ENCODE measurements at places on chromosomes 16 and 17.

GRCh38 chr16:79451196-79451816 is 149.2 kb downstream of the MAF start:
- no peak for DNase-seq

DNA sequence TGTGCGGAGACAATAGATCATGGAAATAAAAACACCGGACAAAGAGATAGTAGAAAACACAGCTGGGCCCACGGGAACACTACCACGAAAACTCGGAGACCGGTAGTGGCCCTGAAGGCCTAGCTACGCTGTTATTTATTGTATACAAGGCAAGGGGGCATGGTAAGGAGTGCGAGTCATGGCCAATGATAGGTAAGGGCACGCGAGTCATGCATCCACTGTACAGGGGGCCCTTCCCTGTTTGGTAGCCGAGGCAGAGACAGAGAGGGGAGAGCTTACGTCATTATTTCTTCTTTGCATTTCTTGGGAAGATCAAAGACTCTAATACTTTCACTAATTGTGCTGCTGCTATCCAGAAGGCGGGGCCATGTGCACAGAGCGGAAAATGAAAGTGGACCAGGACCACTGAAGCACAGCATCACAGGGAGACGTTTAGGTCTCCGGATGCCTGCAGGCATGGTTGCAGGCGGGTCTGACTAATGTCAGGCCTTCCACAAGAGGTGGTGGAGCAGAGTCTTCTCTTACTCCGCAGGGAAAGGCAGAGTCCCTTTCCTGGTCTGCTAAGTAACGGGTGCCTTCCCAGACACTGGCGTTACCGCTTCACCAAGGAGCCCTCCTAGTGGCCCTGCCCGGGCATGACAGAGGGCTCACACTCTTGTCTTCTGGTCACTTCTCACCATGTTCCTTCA is 74.4 kb upstream of the ARL4D start:
- DNase-seq: no peak

- no peak for DNase-seq
Observed at GRCh38 chr17:17018612-17019429, 23.4 kb upstream of the MPRIP start.

DNA sequence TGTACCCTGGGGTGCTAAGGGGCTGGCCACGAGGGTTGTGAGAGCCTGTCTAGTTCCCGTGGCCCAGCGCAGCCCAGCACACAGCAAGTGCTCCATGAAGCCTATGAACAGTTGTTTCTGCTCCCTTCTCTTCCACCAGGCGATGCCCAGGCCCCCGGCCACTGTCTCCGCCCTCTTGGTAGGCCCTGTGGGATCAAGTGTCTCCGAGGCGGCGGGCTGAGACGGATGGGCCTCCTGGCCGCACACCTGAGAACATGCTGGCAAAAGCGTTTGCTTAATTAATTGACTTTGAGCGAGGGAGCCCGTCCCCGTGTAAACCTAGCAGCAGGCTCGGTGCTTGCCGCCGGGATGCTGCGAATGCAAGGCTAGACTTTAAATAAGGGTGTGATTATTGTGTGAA is 129.7 kb upstream of the GSE1 start:
- no peak for DNase-seq

- no peak for DNase-seq
Observed at GRCh38 chr17:55768936-55769624, 18.2 kb downstream of the PCTP start.

- no peak for DNase-seq
Observed at GRCh38 chr16:67454852-67455251, 23.9 kb downstream of the HSD11B2 start.

GRCh38 chr16:87924041-87924810 is 12.1 kb downstream of the CA5A start:
- DNase-seq: no peak

- DNase-seq: no peak
Observed at GRCh38 chr16:83306961-83307593, 500.7 kb upstream of the HSBP1 start.

GRCh38 chr17:74391771-74392170 is 24.5 kb downstream of the GPR142 start:
- DNase-seq: no peak

- no peak for DNase-seq
Observed at GRCh38 chr16:50257876-50258275, 8.5 kb upstream of the ADCY7 start.

DNA sequence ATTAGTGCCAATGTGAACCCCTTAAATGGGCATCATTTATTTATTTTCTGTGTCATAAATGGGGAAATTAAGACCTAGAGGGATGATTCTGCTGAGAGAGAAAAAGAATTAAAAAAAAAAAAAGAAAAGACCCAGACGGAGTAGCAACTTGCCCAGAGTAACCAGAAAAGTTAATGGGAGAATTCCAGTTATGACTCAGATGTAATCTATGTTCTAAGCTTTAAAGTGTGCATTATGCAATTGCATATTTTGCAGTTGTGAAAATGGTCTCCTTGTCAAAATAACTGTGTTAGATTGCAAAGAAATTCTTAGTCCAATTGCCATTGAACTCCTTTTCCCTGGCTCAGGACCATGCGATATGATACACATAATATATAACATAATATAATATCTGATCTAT is 38.6 kb upstream of the TBX2 start:
- no peak for DNase-seq

- DNase-seq: no peak
Observed at GRCh38 chr16:52597073-52597771, 50.3 kb upstream of the TOX3 start.

GRCh38 chr17:67718325-67718941 is 697 bp downstream of the NOL11 start:
- peak; percentile 29 for DNase-seq

GRCh38 chr16:30609002-30609925 is 925 bp downstream of the ZNF689 start:
- DNase-seq: peak; percentile 50

GRCh38 chr16:13883881-13884280 is 36.1 kb upstream of the ERCC4 start:
- no peak for DNase-seq

DNA sequence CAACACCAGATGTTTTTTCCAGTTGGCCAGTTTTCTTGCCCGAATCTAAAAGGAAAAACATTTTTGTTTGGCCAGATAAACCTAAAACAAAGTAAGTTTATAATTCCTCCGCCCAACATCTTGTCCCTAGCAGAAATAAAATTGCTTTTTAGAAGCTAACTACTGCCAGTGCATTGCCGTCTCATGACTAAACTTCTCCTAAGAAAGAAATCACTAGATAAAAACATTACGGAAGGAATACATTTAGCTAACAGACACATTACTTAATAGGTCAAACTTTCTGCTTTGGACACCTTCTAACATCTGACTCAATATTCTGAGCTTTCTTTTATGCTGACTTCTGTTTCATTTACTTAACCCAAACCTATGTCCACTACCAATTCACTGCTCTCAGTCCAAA is 36.2 kb downstream of the FBXL20 start:
- no peak for DNase-seq

- DNase-seq: no peak
Observed at GRCh38 chr16:49471038-49471727, 97.6 kb downstream of the C16orf78 start.

- no peak for DNase-seq
Observed at GRCh38 chr16:4904108-4904941, 32.6 kb downstream of the PPL start.

GRCh38 chr17:76929601-76930000 is 61.4 kb downstream of the MGAT5B start:
- DNase-seq: no peak

- no peak for DNase-seq
Observed at GRCh38 chr16:80710918-80711317, 93.5 kb downstream of the CDYL2 start.

DNA sequence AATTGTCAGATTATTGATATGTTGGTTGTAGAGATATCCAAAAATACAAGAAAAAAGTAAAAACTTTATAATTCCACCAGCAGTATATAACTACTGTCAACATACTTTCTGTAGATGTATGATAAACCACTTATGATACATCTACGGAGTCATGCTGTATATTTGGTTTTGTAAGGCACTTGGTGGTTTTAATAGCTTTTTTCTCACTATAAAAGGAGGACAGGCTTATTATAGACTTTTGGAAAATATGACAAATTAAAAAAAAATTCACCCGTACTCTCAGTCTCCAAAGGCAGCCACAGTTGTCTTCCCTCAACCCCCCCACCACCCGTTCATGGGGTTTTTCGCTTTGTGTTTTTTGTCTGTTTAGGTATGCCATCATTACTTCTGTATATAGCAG is 14.8 kb downstream of the RAI1 start:
- DNase-seq: no peak

GRCh38 chr17:79342376-79342775 is 267.8 kb downstream of the ENGASE start:
- no peak for DNase-seq

DNA sequence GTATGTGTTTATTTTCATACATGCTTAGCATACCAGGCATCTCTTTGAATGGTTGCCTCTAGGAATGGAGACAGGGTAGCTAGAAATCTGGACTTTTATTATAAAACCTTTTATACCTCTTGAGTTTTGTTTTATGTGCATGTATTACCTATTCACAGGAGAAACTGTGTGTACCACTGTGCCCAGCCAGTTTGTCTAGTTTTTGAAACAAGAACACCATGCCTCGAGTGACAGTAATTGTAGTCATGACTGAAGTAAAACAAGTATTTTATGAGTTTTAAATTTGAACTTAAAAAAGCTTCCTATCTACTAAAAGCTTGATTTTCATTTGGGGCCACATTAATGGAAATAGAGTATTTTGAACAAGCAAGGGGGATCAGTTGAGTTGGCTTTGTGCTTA is 57.4 kb downstream of the SNTB2 start:
- no peak for DNase-seq

GRCh38 chr17:60391471-60392041 is 377 bp downstream of the USP32 start:
- DNase-seq: no peak

GRCh38 chr17:64540118-64540776 is 33.5 kb downstream of the CEP95 start:
- no peak for DNase-seq

DNA sequence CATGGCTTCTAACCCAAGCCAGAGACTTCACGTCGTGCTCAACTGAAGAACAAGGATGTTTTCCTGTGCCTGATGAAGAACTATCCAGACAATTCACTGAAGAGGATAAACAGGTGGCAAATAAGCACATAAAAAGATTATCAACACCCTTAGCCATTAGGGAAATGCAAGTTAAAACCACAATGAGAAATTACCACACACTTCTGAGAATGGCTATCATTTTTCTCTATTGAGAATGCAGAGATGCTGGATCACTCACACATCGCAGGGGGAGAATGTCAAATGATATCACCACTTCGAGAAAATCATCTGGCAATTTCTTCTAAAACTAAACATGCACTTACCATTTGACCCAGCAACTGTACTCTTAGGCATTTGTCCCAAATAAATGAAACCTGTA is 162.8 kb downstream of the IRX3 start:
- DNase-seq: no peak

GRCh38 chr17:78349891-78350642 is 9.8 kb downstream of the SOCS3 start:
- no peak for DNase-seq

DNA sequence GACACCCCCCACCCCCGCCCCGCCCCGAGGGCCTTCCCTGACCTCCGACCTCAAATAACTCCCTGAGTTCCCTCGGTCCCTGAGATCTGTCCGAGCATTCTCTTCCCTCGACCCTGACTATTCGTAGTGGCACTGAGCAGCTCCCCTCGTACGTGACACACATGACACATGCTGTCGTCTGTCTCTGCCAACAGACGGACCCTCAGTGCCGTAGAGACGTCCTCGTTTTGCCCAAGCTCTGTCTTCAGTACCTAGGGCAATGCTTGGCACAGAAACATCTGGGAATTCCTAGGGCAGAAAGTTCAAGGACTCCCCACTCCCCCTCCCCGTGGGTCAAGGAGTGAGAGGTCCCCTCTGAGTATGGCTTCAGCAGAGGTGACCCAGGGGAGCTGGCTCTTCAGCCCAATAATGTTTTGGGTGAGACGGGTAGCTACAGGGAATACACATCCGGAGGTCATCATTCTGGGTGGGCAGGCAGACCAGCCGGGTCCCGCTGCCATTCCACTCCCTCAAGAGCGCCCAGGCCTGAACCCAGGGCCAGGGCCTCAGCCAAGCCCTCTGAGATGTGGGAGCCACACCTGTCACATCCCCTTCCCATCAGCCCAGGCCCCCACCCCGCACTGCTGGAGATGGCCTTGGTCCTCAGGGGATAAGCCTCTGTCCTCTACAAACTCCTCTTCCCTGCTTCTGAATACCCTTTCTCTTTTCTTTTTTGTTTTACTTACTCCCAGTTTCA is 671 bp upstream of the FADS6 start:
- no peak for DNase-seq

DNA sequence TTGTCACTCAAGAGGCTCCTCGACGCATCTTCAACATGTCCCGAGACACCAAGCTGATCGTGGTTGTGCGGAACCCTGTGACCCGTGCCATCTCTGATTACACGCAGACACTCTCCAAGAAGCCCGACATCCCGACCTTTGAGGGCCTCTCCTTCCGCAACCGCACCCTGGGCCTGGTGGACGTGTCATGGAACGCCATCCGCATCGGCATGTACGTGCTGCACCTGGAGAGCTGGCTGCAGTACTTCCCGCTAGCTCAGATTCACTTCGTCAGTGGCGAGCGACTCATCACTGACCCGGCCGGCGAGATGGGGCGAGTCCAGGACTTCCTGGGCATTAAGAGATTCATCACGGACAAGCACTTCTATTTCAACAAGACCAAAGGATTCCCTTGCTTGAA is 101.0 kb downstream of the HS3ST2 start:
- DNase-seq: no peak

DNA sequence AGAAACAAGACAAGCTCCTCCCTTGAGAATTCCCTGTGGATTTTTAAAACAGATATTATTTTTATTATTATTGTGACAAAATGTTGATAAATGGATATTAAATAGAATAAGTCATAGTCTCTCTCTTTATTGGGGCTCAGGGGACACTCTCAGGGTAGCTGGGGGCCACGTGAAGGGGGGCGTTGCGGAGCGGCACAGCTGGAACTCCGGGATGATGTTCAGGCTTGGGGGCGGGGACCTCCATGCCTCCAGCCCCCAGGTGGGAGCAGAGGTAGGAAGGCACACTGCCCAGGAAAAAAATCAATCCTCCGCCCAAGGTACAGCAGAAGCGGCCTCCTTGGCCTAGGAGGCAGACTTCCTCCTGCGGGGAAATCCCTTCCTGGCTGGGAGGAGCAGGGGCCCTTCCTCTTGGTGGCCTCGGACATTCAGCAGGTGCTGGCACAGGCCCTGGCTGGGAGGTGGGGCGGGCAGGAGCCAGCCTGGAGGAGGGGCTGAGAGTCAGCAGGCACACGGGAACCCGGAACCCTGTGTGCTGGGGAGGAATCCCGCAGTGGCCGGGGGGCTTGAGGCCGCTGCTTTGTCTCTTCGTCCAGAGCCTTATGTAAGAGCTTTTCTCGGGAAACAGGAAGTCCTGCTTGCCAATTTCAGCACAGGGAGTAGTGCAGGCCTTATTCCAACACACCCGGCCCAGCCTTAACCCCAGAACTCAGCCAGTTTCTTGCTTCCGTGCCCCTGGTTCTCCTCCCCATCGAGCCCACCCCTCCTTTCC is 591 bp upstream of the TNFSF13 start:
- DNase-seq: peak; percentile 23

- no peak for DNase-seq
Observed at GRCh38 chr17:17917394-17917793, 54.8 kb downstream of the TOM1L2 start.

- no peak for DNase-seq
Observed at GRCh38 chr16:82835487-82836155, 208.9 kb downstream of the CDH13 start.

- no peak for DNase-seq
Observed at GRCh38 chr17:80380555-80381002, 34.4 kb upstream of the ENDOV start.

Measured in CD4-positive, alpha-beta T cell treated with Interleukin-6 for 4 hours (primary cell).